ENCODE measurements at places on chromosomes 12 and 14.

DNA sequence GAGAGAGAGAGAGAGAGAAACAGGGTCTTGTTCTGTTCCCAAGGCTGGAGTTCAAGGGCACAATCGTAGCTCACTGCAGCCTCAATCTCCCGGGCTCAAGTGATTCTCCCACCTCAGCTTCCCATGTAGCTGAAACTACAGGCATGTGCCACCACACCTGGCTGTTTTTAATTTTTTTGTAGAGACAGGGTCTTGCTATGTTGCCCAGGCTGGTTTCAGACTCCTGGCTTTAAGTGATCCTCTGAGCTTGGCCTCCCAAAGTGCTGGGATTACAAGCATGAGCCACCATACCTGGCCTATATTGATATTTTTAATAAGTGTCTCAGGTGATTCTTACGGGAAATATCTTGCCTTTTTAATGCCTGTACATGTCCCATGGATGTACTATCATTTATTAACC is 50.9 kb upstream of the STON2 start:
- no peak for DNase-seq

DNA sequence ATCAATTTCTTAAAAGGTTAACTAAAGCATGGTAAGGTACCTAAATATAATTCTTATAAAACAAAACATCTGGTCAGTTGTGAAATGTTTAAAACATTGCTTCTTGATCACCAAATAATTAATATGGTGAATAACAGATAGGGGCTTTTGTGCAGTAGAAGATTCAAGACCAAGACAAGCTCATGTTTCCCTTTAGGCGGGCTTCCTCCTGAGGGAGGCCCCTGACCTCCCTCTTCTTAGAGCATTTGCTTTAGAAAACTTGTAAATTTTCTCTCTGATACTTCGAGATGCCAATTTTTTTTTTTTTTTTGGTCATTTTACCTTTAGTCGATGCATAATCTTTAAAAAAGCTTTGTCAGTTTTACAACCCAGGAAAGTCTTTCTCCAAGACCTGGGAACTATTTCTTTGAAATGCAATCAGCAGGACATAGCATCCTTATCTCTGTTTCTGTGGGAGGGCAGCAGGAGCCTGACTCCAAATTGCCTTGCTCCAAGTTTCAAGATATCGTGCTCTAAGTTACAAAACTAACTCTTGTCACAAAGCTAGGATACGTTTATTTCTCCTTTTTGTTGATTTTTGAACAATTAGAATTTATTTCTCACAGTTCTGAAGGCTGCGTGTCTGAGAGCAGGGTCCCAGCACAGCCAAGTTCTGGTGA is 66.6 kb upstream of the BICD1 start:
- no peak for DNase-seq

DNA sequence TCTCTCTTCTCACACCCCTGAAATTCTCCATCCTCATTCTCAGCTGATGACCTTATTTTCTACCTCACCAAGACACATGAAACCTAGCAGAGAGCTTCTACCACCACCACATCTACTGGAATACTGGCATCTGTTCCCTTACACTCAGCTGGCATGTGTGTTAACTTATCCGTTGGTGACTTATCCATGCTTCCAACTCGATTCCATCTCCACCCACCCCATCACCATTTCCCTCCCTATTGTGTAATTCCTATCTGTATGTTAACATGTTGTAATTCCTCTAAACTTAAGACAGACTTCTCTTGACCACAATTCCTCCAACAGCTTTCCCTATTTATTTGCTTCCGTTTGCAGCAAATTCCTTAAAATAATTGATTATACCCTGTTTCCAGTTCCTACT is 15.4 kb downstream of the C1S start:
- DNase-seq: no peak

GRCh38 chr12:90460681-90461080 is 494.3 kb downstream of the CCER1 start:
- DNase-seq: no peak

DNA sequence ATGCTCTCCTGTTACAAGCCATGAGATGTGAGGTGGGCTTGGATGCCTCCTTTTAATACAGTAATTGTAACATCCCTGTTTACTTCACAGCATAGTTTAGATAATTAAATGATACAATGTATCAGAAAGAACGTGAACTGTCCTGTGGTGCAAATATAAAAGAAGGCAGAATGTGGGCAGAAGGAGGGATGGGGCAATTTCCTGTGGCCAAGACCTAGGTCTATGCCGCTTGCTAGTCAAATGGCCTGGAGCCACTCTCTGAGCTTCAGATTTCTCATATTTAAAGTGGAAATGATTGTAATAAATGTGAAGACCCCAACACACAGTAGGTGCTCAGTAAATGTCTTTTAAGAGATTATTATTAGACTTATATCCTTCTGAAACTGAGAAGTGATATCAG is 24.0 kb upstream of the EVL start:
- no peak for DNase-seq
